HFFc6 (cell line): ENCODE measurements at places on chromosomes 12 and 14. TPM values are rescaled to one million over a fixed set of nuclear protein-coding genes. Genes with fewer than 3 reads are reported as not detected.

- DNase-seq, result no peak
These were observed 13.3 kb upstream of the RGS6 start for GRCh38 chr14:71918955-71919354.

DNA sequence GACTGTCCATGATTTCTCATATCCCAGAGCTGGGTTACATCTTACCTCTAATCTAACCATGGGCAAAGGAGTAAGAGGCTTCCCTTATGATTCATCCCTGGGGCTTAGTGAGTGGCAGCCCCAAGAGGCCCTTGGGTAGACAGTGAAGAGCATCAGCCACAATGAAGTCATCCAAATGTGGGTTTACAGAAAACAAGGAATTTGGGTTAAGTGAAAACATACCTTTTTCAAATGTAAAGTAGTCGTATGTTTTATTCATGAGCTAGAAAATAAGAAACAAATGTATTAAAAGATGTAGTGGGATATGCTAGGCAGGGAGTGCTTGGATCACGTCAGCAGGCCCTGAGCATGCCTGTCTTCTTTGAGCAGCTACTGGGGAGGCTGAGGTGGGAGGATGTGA lies 54.0 kb upstream of the ELK3 start:
- peak; percentile 77 for DNase-seq

GRCh38 chr14:24036169-24036962 lies 15.4 kb upstream of the CARMIL3 start:
- peak; percentile 54 for DNase-seq

DNA sequence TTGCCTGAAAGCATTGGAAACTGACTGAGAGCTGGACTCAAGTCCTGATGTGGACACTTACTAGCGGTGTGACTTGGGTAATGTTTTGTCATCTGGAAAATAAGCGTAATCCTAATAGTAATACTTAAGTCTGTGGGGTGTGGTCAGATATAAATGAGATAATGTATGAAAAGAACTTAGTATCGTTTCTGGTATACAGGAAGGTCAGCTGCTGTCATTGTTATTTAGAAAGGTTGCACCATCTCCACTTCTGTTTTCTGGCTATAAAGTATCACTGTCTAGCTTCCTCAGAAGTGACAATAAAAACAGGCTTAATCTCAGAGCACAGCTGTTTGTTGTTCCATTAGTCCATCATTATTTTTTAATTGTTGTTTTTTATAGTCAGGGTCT lies 34.1 kb upstream of the TUBA1C start:
- DNase-seq, result no peak

- no peak for DNase-seq
These were observed 34.0 kb downstream of the KCNMB4 start for GRCh38 chr12:70400124-70400523.

DNA sequence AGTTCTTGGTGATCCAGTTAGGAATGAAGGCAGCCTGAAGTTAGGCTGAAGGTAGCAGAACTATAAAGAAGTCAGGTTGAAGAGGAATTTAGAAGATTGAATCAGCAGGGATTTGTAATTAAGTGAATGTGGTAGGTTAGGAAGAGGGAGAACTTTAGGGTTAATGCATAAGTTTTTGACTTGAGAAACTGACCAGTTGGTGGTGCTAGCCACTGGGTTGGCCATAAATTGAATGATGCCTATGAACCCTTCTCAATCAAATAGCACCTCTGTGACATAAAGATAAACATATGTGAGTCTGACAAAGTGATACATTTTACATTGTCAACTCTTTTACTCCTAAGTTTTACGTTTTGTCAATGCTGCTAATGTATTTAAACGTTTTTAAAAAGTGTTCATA lies 290.6 kb upstream of the NAV3 start:
- no peak for DNase-seq

DNA sequence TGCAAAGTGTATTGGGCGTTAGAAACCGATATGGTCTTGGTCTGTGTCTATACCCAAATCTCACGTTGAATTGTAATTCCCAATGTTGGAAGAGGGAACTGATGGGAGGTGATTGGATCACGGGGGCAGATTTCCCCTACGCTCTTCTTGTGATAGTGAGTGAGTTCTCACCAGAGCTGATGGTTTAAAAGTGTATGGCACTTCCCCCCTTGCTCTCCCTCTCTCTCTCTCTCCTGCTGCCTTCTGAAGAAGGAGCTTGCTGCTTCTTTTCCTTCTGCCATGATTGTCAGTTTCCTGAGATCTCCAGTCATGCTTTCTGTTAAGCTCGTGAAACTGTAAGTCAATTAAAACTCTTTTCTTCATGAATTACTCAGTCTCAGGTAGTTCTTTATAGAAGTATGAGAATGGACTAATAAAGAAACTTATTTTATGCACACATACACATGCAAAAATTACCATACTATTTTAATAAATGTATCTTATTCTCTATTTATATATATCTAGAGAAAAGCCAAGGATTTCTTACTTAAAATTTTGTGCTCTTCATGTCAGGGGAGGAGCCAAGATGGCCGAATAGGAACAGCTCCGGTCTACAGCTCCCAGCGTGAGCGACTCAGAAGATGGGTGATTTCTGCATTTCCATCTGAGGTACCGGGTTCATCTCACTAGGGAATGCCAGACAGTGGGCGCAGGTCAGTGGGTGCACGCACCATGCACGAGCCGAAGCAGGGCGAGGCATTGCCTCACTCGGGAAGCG lies 1891.0 kb upstream of the FLRT2 start:
- no peak for DNase-seq

- no peak for DNase-seq
These were observed 69.8 kb downstream of the SLC6A12 start for GRCh38 chr12:143964-144649.

- no peak for DNase-seq
These were observed 94.7 kb downstream of the PTPN11 start for GRCh38 chr12:112513471-112513870.

DNA sequence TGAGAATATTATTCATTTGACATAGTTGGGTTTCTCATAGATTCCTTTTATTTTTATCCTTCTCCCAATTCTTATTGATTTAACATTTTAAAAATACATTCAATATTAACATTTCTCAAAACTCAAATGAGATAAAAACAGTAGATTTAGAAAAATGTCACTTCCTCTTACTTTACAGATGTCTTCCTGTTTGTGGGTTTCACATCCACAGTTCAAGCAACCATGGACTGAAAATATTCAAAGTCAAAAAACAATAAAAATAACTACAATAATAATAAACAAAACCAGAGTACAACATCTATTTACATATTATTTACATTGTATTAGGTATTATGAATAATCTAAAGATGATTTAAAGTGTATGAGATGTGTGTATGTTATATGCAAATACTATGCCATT lies 111.3 kb upstream of the SLC16A7 start:
- DNase-seq, result no peak

Gene EEA1
- 43.5 and 44.3 TPM in 2 replicates for total RNA-seq

Gene SERPINA12
- not detected in 3 replicates for total RNA-seq

Gene KERA
- total RNA-seq, result not detected in 3 replicates

Gene TAS2R43
- not detected in 3 replicates for total RNA-seq

Gene TSPAN19
- total RNA-seq, result not detected in 3 replicates

Gene LGR5
- total RNA-seq, result not detected in 3 replicates

Gene NOS1
- not detected in 3 replicates for total RNA-seq

Gene MSI1
- total RNA-seq, result not detected in 2 replicates

Gene CTSG
- not detected in 3 replicates for total RNA-seq

Gene SLC39A5
- not detected in 3 replicates for total RNA-seq
